ENCODE measurements at places on chromosomes 3 and 15. TPM values are rescaled to one million over a fixed set of nuclear protein-coding genes. Genes with fewer than 3 reads are reported as not detected.

The CTXN2 gene
- not detected for polyA plus RNA-seq

The ZXDC gene
- polyA plus RNA-seq = 6.3 TPM

The SLC22A14 gene
- polyA plus RNA-seq = not detected

The TMEM108 gene
- not detected for polyA plus RNA-seq

The SLMAP gene
- 16.1 TPM for polyA plus RNA-seq

The OIP5 gene
- 0.28 TPM for polyA plus RNA-seq

The LZTFL1 gene
- polyA plus RNA-seq = 10.5 TPM

The DPH3 gene
- 9.2 TPM for polyA plus RNA-seq

The GP9 gene
- polyA plus RNA-seq = 0.74 TPM

The SIDT1 gene
- polyA plus RNA-seq = 4.0 TPM

The GABRG3 gene
- polyA plus RNA-seq = not detected

The CRABP1 gene
- polyA plus RNA-seq = not detected

The SMCO1 gene
- not detected for polyA plus RNA-seq

The MAP1A gene
- not detected for polyA plus RNA-seq

The NOX5 gene
- not detected for polyA plus RNA-seq

The HDDC3 gene
- 11.6 TPM for polyA plus RNA-seq

The CPLX3 gene
- polyA plus RNA-seq = 0.09 TPM

The ZNF860 gene
- not detected for polyA plus RNA-seq

The MESP2 gene
- polyA plus RNA-seq = 0.67 TPM

The CLDN11 gene
- not detected for polyA plus RNA-seq

The HTR3E gene
- not detected for polyA plus RNA-seq

The CHRD gene
- 0.03 TPM for polyA plus RNA-seq

The ITIH1 gene
- polyA plus RNA-seq = 4.1 TPM

All from CD14-positive monocyte (primary cell).